ENCODE measurements at places on chromosomes 12 and 14.

- no peak for DNase-seq
Measured at GRCh38 chr12:53476769-53477209, 22.5 kb downstream of the MAP3K12 start.

DNA sequence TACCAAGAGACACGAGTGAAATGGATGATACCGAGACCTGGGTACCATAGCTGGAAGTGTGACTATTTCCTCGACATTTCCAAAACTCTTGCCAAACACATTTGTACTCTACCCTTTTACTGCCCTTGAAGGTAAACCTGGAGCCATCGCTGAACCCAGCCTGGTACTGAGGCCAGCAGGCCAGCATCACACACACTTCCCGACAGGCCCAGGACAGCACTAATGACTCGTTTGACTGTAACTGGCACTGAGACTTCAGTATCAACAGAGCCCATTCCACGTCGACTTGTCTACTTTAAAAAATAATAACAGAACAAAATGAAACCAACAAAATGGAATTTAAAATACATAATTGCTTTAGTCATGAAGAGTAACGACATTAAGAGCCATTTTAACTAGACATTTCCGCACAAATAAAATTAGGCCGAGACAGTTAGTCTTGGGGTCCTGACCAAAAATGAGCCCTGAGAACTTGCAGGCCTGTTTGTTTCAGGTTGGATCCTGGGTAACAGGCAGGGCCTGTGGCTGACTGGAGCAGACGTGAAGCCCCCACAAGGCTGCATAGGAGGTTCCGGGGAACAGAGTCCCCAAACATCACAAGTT, 94.3 kb downstream of the RIMBP2 start:
- no peak for DNase-seq

DNA sequence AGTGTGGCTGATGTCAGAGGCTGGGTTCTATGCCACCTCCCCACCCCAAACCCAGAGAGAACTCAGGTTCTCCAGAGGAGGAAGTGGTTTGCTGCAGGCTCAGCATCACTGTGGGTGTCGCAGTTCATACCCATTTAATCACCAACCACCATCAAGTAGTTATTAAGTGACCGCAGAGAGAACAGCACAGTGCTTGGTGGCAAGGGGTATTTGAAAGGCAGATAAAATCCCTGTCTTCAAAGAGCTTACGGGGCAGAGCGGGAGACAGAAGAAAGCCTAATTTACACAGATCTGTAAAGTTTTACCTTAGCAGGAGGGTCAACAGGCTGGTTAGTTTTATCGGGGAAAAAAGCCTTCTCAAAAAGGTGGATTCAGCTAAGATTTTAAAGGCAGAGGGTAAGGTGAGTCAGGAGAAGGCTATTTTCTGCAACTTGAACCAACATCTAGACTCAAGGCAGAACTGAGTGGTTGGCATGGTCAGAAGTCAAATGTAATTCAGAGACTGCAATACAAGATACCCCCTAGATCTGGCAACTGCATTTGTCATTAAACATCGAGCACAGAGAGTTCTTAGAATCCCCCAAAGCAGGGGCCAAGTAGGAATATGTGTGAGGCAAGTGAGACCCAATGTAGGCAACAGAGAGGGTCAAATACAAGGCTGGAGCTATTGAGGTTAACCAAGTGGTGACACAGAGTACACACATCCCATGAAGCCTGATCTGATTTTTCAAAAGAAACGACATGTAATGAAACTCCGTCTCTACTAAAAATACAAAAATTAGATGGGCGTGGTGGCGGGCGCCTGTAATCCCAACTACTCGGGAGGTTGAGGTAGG, 13.2 kb downstream of the PXN start:
- DNase-seq, result no peak

DNA sequence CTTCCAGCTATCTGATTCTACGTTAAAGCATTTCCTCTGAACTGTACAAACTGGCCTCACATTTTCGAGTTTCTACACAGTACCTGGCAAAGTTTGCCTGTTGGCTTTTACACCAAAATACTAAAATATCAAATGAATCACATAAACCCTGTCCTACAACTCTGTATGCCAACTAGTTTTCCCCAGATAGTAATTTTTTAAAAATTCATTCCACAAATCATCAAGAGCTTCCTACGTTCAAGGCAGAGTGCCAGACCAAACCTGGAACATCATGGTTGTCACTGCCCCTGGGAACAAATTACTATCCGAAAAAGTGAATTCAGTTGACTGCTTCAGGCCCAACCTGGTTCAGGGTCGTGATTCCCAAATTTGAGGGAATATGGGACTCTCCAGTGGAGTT, 2.1 kb downstream of the TMEM30B start:
- DNase-seq, result no peak

GRCh38 chr14:103112400-103113243, 10.6 kb upstream of the TNFAIP2 start:
- DNase-seq, result no peak

DNA sequence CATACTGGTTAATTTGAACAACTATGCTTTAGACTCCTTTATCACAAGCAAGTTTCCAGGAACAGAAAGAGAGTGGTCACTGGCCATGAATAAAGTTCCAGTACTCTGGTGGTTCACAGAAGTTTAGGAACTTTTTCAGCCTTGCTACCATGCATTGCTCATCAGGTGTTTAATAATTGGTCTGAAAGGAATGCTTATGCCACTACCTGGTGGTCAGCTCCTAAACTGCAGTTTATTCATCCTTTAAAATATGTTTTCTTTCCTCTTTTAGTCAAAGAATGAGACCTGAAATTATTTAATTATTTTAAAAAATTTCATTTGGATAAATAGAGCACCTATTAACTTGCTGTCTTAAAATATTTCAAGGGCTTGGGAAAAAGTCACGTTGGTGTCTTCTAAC, 260.1 kb upstream of the OR4E1 start:
- DNase-seq, result no peak

DNA sequence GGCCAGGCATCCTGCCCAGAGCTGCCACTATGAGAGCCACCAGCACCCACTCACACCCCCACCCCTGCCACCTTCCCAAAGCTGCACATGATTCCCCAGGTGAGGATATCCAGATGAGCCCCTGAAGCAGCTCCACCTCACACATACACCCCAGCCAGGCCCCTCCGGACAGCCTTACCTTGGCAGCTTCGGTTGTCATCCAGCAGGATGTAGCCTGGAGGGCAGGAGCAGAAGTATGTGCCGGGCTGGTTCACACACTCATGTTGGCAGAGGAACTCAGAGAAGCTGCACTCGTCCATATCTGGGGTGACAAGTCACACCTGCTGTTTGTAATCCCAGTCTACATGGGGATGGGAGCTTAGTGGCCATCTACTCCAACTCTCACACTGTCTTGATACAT, 15.4 kb upstream of the TC2N start:
- no peak for DNase-seq

GRCh38 chr12:93060666-93061472, 131.8 kb upstream of the EEA1 start:
- DNase-seq, result no peak

- no peak for DNase-seq
Measured at GRCh38 chr12:84719997-84720396, 192.6 kb downstream of the SLC6A15 start.

DNA sequence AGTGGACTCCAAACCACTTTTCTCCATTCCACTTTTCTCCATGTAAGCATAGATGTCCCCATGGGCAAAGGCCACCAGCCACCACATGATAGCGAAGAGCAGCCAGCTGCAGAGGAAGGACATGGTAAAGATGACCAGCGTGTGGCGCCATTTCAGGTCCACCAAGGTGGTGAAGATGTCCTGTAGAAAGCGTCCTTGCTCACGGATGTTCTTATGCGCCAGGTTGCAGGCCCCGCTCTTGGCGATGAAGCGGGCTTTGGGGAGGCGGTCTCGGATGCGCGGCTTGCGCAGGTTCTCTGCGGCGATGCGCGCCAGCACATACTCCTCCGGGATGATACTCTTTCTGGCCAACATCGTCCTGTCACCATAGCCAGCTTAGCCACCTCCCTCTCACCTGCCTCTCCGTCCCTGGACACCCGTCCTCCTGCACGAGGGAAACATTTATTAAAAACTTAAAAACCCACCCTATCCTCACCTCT, 1.2 kb downstream of the KCNJ8 start:
- DNase-seq, result no peak

DNA sequence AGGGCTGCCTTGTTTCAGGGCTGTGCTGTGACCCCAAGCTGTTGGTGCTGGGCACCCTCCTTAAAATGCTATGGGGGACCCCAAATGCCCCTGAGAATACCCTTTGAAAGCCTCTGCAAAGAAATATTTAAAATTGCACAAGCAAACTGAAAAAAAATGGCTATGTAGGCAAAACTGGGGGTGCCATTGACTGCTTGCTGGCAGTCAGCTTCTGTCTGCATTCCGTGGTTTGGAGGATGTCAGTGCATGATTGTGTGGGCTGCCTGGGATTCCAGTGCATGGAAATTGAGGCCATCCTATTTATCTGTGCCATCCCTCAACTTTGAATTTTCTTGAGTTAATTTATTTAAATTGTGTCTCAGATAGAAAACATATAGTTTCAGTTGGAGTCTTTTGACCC, 113.7 kb upstream of the RTL1 start:
- DNase-seq, result no peak

GRCh38 chr14:55361190-55361589, 50.4 kb downstream of the ATG14 start:
- no peak for DNase-seq

DNA sequence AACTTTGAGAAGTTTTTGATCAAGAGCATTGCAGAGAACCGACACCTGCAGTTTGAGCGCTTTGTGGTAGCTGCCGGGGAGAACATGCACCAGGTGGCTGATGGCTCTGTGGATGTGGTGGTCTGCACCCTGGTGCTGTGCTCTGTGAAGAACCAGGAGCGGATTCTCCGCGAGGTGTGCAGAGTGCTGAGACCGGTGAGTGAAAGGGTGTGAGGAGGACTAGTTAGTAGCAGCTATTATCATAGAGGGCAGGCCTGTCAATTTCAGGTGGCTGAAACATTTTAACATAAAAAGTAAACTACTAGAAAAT, 27.0 kb upstream of the HIGD1C start:
- no peak for DNase-seq

- DNase-seq, result no peak
Measured at GRCh38 chr14:68225321-68225720, 405.7 kb downstream of the RAD51B start.

DNA sequence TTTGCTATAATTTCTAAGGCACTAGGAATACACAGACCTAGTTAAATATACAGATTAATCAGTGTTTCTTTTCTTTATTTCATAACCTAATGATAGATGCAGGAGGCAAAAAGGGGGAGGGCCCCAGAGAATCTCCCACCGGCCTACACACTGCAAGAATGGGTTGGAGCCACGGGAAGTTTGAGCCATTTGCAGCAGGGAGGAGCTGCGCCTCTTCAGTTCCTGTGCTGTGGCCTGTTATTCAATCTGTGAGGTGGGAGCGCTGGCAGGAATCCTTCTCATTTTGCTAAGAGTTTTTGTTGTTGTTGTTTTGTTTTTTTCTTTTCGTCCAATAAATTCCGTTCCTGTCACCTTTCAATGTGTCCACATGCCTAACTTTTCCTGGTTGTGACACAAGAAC, 251.3 kb upstream of the RPL10L start:
- no peak for DNase-seq

DNA sequence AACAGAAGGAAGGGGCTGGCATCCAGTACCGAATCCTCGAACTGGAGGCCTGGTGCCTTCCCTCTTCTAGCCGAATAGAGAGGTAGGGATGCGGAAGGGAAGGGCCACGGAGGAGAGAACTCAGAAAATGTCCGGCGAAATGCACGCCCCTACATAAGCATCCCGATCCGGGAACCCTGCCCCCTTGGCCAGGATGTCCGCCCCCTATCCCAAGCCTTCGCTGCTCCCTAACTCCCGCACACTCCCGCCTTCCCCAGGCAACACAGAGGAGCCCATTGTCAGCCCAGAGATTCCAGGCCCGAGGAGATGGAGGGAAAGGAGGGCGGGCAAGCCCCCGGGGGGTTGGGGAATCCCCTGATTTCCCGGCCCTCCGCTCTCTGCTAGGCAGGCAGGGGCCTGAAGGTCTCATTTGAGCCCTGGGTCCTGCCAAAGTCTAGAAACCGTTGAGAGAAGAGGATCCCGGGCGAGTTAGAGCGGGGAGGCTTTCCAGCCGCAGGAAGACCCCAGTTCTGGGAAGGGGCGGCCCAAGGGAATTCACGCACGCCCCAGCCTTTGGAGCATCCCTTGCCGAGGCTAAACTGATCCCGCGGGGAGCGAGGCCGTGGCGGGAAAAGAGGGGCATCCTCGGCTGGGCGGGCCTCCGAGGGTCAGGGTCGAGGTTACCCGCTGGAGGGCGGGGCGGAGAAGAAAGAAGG, 569 bp upstream of the ARHGEF40 start:
- DNase-seq, result peak; percentile 78

DNA sequence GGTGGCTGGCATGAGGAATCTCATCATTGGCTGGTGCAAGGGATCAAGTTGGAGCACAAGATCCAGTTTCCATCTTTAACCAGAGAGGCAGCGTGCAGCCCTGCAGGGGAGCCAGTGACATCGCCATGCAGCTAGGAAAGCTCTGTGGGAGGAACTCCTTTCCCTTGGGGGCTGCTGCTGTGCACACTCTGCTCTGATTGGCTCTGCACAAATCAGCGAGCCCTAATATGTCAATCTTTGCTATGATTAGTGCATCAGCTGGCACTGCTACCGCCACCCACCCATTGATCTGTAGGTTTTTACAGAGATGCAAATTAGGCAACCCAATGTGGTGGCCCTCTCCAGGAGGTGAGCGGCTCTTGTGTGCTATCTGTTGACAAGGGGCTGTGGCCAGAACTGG, 262.6 kb downstream of the PCNX1 start:
- DNase-seq, result no peak

DNA sequence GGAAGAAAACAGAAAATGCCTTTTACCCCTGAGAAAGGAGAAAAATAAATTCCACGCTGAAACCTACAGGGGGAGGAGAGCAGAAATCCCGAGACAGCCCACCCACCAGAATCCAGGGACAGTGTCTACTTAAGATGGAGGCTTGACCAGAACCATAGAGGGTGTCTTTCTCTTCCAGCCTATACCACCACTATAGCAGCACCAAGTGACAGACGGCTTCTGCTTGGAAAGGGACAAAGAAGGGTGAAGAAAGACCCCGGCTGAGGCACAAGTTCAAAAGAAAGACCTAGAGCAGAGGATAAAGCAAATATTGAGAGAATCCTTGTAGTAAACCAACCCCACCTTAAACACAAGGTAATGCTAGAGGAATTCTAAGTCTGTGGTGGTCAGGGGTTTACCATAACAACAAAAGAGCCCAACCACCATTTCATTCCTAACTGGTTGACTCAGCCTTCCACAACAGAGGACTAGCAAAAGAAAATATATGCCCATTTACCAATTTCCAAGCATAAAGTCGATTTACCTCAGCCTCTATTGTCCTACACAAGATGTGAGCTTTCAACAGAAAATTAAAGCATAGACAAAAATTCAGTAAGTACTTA, 105.3 kb upstream of the FOXG1 start:
- DNase-seq, result no peak
